ENCODE measurements at places on chromosomes 3 and 15.

DNA sequence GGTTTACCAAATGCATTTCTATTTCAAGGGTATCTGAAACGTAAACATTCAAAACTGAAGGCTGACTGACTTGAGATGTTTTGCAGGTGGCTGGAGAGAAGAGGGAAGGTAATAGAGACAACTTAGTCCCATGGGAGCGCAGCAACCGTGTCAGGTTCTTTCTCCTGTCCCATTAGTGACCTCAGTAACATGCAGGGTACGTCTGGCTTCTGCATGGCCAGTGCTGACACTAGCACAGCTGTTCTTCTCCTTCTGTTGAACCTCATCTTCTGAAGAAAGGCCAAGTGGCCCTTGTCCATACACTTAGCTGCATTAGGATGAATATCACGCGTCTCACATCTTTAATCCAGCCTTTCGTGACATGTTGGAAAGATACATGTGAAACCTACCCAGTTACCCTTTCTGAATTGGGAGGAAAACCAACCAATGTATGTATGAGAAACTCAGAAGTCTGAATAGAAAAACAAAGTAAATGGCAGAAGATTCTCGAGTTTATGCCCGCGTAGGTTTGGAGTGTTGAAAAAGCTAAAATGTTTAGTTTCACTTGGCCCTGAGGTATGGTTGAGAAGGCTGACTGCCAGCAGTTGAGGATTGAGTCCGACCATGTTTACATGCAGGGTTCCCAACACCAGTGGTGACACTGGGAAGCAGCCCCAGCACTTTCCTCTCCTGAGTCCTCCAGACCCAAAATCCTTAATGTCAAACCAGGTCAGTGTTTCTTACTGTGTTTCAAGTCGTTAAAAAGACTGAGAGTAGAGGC is 10.3 kb downstream of the NCBP2 start:
- no peak for DNase-seq

DNA sequence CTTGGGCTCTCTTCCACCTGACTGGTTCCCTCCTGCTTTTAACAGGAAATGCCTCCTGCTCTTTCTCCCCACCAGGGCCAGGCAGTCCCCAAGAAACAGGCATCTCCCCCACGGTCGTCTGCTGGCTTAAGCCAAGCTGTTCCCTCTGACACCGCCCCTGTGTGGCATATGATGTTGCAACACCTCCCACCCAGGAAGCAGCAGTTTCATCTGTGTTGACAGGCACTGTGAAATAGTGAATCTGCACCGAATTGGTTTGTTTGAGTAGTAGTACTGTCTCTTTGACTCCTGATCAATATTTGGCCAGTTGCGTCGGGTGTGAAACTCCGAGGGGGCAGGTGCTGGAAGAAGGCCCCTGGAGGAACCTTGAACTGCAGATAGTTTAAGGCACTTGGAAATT is 188.8 kb downstream of the FEZF2 start:
- no peak for DNase-seq

- DNase-seq: peak; percentile 3
Measured at GRCh38 chr15:81256916-81257315, 60.2 kb downstream of the IL16 start.

DNA sequence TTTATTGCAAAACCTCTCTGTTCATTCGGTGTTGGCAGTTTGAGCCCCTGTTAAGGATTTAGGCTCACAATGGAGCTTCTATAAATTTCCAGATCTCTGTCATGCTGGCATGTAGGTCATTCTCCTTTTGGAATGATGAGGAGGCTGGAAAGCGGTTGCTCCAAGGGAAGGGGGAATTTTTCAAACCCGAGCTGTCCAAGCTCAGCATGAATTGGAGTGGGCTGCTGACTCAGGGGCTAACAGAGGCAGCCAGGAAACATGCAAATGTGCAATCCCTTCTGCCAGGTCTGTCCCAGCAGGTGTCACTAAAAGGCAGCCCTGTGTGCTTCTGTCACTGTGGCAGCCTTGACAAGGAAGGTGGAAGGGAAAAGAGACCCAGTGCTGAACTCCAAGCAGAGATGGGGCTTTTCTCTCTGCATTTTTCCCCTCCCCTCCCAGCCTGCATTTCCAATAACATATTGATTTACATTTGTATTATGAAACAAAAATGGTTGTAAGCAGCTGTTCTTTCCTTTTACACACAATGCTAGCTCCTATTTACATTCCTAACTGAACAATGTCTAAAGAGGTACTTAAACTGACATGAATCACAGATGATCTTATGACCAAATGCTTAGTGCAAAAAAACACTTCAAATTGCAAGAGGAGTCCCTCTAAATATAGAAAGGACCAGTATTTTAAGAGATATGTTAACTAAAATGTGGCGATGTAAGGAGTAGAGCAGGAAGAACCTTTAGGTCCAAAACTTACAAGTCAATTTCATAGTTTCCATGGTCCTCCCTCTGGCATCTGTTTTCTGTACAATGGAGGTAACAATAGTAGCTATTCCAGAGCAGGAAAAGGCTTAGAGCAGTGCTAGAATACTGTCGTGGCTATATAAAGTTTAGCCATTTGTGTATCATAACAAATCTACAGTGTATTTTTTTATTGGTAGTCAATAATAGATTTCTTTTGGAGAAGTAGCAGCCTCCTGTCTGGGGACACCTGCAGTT is 84.5 kb upstream of the ATP10A start:
- DNase-seq: no peak

GRCh38 chr3:72972706-72973030 is 23.9 kb upstream of the PPP4R2 start:
- no peak for DNase-seq

GRCh38 chr3:37628711-37629301 is 232.9 kb upstream of the CTDSPL start:
- no peak for DNase-seq

DNA sequence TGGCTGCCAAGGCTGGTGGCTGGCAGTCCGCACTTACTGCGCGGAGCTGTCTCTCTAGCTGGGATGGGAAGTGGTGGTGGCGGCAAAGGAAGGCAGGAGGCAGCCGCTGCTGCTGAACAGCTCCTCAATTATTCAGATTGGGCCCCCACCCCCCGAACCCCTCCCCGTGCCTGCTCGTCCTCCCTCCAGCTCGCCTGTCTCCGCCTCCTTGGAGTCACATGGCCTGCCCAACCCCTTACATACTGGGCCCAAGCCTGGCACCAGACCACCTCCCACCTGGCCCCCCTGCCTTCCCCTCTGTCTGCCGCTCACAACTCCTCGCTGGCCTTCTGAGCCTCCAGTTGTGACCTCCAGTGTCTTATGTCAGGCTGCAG is at the start of gene SLC7A14:
SLC7A14 (minus strand) TSS at position 139 of the 374 bp plus-strand sequence. CDS start 59,139 bp downstream, outside the sequence.
- no peak for DNase-seq

DNA sequence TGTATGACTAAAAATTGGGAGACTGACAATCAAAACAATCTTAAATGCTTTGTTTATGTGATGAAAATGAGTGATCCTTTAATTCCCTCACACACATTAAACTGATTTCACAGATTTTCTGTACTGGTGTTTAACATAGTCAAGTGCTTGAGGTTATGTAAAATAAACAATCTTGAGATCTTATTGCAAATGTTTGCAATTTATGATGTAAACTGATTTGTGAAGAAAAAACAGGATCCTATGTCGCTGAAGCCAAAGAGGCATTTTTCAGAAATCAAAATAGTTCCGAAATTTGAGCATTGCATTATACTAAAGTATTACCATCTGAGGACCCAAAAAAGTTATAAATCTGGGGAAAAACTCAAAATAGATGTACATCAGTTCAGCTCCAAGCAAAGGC is 12.7 kb downstream of the SHOX2 start:
- no peak for DNase-seq

GRCh38 chr3:98440283-98440682 is 22.7 kb upstream of the OR5K1 start:
- DNase-seq: no peak

DNA sequence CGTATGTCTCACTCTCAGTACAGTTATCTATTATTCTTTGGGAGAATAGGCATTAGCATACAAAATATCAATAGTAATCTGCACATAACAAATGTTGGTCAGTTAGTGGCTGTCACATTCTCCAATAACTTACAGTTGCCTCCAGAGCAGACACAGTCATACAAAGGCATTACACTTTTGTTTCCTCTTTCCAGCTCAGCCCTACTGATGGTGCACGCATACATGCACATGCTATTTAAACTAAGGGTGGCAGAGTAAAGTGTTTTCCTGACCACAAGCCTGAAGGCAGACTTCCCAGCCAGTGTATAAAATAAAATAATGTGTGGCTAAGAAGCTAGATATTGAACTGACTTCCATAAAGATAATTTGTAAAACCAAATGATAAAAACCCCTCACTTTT is 47.6 kb downstream of the PHLDB2 start:
- DNase-seq: no peak

DNA sequence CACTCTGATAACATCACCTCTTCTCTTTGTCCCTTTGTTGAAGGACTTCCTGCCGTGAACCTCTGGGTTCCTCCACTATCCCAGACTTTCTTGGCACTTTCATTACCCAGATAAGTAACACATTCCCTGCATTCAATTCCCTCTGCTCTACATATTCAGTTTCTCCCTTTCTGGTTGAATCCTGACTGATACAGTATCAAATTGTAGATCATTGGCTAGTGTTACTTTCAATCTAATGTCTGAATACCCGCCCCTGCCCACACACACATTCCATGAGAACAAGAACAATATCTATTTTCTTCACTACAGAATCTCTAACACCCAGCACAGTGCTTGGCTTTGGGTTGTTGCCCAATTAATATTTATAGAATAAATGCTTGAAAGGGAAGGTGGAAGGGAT is 163.5 kb downstream of the ABHD5 start:
- no peak for DNase-seq

DNA sequence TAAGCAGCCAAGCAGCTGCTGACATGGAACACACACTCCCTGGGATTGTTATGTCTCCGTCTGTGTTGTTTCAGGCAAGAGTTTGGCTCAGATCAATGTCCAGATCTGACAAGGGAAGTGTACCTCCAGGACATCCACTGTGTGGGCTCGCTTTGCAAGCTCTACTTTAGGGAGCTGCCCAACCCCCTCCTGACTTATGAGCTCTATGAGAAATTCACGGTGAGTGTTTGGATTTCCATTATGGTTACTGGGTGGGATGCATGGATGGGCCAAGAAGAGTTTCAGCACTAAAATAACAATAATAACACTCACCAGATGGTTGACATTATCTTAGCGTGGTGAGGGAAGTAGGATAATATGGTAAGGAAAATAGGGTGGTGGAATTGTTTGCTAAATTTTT is 74.1 kb downstream of the ARHGAP31 start:
- no peak for DNase-seq

GRCh38 chr3:24060055-24060454 is 115.0 kb downstream of the NR1D2 start:
- DNase-seq: no peak

- no peak for DNase-seq
Measured at GRCh38 chr3:107913701-107914100, 177.1 kb downstream of the CD47 start.

DNA sequence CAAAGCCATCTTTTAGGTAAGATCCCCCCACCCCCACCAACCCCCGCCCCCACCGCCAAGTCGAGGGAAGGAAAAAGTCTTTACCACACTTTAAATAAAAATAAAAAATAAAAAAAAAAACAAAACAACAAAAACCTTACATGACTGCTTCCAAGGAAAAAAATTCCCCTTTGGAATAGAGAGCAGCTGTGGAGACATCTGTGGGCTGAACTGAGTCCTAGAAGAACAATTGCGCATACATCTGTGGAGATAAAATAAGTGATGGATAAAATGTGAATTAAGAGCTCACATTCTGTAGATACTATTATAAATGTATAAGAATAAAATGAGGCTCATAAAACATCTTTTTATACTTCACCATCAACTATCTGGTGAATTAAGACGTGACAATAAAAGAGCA is 601.7 kb upstream of the AGTR1 start:
- no peak for DNase-seq

GRCh38 chr3:33956206-33956605 is 157.8 kb downstream of the PDCD6IP start:
- DNase-seq: no peak

GRCh38 chr3:114216186-114216970 is 21.0 kb downstream of the ZNF80 start:
- DNase-seq: no peak

DNA sequence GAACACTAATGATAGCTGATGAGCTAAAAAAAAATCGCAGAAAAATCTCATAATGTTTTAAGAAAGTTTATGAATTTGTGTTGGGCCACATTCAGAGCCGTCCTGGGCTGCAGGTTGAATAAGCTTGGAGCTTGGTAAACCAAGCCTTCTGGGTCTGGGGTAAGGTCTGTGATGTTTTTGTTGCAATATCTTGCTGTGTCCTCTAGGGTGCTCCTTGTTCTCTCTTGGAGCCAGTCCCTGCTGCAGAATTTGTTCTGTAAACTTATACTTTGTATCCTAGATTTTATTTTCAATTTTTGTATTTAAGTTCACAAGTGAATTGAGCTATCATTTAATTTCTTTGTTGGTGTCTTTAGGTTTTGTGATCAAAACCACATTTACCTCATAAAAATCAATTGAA is 143.7 kb downstream of the NR1D2 start:
- no peak for DNase-seq

GRCh38 chr15:62021991-62022600 is 38.2 kb downstream of the VPS13C start:
- no peak for DNase-seq

DNA sequence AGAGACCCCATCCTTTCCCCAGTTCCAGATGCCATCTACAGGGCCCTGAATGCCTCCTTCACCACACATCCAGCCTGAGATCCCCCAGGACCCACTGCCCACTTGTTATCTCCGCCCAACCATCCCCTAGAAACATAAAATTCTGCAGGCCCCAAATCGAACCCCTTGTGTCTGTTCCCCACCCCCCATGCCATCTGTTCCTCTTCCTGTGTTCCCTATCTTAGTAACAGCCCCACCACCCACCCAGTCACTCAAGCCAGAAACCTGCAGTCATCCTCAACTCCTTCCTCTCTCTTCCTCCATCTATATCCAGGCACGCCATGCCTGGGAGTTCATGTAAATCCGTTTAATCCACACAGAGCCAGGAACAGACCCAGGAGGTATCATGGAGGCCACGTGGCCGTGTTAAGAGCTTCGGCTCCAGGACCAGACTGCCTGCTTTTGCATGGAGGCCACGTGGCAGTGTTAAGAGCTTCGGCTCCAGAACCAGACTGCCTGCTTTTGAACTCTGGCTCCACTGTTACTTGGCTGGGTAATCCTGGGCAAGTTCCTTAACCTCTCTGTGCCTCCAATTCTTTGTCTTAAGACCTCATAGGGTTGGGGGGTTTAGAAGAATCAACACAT is 4.8 kb downstream of the CSRNP1 start:
- DNase-seq: peak; percentile 32

DNA sequence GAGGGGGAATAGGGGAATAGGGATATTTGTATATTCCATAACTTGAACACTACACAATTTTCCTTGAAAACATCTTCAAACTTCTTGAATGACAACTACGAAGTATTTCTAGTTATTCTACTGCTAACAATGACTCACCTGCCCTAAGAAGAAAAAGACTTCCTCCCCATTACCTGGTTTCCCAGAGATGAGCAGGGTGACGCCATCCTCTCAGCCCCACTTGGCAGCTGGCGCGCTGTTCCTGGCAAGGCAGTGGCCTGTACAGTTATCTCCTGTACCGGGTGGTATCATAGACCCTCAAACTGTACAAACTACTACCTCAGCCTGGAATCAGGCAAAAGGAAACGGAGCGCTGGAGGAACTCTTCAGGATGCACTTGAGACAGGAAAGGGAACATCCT is 10.4 kb downstream of the WDR82 start:
- DNase-seq: no peak
